Activated T-cell treated with anti-CD3 and anti-CD28 coated beads, Interleukin-2, amount 50 U/mL, for 48 hours (primary cell): ENCODE measurements at places on chromosomes 3 and 15.

DNA sequence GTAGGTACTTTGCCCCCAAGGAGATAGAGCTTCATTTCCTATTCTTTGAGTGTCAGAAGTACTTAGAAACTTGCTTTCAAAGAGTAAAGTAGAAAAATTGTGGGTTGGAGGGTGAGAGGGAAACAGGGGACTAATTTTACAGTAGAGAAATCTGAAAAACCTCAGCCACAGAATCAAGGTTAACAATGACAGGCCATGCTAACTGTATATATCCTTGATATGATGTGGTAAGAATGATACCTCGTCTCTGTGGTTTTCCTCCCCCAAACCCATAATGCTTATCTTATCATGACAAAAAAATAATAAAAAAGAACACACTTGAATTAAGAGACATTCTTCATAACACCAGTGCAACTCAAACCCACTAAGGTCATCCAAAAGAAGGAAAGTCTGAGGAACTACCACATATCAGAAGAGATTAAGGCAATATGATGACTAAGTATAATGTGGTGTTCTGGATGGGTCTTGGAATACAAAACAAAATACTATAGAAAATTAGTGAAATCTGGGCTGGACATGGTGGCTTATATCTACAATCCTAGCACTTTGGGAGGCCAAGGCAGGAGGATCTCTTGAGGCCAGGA is 360.4 kb downstream of the ULK4 start:
- DNase-seq = no peak

DNA sequence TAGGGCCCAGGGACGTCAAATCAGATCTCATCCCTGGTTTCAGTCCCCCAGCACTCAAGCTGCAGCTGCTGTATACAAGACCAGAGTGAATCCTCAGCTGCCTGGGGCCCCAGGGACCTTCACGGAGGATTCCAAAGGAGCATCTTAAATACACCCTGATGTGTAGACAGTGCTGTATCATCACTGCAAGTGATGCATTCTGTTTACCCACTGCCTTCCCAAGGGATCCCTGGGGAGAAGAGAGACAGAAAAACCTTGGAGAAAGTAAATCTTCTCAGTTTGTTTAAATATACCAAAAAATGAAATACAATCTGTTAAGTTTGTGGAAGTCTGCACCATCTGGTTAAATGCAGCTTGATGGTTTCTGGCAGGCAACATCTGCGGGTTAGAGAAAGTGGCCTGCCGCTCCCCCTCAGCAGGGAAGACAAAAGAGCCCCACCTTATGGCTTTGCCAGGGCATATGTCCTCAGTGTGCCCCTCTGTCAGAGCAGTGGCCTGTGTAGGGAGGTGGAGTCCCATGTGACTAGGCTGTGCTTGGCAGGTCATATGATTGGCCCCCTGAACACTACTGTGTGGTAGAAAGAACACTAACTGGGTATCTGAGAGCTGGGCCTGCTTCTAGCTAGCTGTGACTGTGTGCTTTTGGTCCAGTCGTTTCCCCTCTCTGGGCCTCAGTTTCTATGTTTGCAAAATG is 222.2 kb upstream of the TRIM42 start:
- DNase-seq = no peak

- DNase-seq = peak; percentile 88
These were observed 22.1 kb downstream of the ACKR2 start for GRCh38 chr3:42831321-42831713.

DNA sequence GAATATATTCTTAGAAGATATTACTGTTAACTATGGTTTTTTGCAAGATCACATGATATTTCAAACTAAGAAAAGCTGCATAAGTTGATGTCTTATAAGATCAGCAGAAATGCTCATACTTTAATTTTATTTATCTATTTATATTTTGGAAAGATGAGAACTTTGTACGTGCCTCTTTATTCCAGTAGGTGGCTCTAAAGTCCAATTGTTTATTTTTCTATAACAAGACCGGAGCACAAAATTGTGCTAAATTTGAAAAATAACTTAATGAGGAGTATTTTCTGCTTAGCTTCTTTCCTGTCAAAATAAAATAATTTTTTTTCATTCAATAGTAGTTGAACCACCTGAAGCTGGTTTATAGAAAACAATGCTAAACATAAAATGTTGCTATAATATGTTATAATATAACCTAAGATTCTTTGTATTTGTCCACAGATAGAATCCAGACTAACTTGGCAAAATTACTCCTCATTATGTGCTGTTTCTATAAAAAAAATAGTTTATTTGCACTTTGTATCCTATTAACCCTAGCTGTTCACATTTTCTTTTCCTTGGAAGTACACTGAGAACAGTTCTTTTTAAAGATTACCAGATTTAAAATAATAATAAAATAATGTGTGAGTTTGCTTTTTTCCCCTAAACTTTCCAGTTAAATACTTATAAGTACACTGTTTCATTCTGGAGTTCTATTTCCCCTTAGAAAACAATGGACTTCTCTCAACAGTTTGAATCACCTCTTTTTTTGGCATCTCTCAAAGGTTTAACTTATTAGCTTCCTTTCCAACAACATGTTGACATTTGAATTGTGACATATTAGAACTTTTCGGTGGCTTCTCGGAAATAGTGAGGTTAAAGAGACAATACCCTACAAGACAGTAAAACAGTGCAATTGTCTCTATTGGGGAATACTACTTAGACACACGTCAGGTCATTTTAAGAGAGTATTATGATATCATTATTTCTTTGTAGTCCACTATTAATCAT is 530.0 kb downstream of the MECOM start:
- no peak for DNase-seq

DNA sequence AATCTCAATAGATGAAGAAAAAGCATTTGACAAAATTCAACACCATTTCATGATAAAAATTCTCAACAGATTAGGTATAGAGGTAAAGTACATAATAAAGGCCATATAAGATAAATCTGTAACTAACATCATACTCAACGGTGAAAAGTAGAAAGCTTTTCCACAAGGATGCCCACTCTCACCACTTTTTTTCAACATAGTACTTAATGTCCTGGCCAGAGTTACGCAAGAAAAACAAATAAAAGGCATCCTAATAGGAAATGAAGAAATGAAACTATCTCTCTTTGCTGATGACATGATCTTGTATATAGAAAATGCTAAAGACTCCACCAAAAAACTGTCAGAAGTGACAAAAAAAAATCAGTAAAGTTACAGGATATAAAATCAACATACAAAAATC is 33.0 kb downstream of the THBS1 start:
- no peak for DNase-seq

GRCh38 chr15:80531796-80532195 is 127.6 kb downstream of the ARNT2 start:
- no peak for DNase-seq

- no peak for DNase-seq
These were observed 20.6 kb downstream of the CMC1 start for GRCh38 chr3:28262001-28262400.

DNA sequence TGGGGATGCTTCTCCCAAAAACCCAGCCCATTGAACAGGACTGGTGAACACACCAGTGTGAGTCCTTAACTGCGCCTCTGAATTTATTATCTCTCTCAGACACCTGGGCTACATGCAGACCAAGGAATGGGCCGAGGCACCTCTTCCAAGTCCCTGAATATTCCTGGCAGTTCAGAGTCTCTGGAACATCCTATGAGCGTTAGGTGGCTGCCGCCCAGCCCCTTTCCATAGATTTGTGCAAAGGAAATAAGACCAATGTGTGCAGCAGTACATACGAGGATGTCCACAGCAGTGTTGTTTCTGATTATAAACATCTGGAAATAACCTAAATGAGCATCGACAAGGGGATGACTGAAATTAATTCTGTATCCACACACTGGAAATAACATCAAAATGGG is 104.9 kb upstream of the RPL32 start:
- no peak for DNase-seq
